ENCODE measurements at places on chromosomes 12 and 14.

- DNase-seq = no peak
Observed at GRCh38 chr12:43312991-43313505, 239.0 kb downstream of the ADAMTS20 start.

- DNase-seq = no peak
Observed at GRCh38 chr12:115093261-115093660, 409.3 kb upstream of the TBX3 start.

DNA sequence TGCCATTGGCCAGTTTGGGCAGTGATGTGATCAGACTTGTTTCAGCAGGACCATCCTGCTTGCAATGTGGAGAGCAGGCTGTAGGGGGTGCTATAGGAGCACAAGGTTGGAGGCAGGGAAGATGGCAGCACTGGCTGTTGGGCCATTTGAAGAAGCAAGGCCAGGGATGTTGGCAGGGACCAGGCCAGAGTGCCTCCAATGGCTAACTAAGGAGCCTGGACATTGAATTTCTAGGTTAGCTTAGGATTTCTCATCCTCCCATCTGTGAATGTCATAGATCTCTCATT is 23.5 kb downstream of the FGF23 start:
- DNase-seq = peak; percentile 3

- DNase-seq = no peak
Observed at GRCh38 chr14:94890785-94891184, 120.9 kb upstream of the GSC start.

DNA sequence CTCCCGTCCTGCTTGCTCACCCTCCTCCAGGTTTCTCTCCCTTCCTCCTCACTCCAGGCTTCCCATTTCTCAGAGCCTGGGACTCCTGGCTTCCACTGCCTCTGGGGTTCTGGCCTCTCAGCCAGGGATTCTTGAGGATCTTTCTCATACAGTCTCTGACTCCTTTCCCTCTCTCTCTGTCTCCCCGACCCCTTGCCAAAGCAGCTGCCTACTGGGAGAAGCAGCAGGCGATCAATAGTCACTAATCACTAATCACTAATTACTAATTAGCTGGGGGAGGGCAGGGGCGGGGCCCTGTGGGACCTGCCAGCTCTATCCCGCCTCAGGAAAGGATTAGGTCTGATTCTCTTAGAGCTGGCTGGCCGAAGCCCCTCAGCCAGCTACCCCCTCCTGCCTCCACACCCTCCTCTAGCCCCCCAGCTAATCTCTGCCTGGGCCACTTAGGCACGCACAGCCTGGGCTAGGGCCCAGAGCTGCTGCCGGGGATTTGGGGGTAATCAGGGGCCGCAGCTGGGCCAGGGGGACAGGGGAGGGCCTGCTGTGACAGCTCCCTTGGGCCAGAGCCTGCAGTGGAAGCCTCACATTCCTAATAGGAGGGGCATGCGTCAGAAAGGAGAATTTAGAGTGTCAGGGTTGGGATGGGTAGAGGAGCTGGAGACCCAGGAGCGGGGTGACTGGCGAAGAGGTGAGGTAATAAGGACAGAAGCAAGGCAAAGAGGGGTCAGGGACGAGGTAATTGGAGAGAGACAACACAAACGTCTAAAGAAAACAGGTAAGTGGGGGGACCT is 2.8 kb downstream of the NXPH4 start:
- DNase-seq = no peak

- no peak for DNase-seq
Observed at GRCh38 chr14:44428231-44428945, 78.7 kb downstream of the FSCB start.

GRCh38 chr12:107530701-107531100 is 154.9 kb upstream of the PWP1 start:
- peak; percentile 20 for DNase-seq

DNA sequence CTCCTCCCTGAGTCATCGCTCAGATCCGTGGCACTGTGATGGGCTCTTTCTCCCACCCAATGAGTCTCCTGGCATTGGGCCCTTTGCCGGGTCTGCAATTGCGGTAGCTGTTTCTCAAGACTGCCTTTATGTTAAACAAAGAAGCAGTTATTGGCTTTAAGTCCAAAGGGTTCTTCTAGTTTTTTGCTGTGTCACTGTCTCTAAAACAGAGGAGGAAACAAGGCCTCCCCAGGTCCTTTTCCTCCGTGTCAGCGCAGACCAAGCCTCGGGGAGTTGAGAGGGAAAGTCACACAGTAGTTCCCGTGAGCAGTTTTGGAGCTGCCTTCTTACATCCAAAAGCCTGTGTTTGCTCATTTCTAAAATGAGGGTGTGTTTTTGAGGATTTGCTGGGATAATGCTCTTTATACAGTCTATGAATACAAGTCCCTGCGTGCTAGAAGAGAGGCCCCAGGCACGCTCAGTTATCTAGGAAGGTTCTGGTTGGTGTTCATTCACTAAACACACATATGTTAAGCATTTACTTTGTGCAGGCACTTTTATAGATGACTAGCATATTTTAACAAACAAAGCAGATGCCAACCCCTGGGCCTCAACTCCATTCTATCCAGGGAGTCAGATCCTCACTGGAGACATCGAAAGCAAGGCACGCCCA is 126.0 kb upstream of the PZP start:
- no peak for DNase-seq

DNA sequence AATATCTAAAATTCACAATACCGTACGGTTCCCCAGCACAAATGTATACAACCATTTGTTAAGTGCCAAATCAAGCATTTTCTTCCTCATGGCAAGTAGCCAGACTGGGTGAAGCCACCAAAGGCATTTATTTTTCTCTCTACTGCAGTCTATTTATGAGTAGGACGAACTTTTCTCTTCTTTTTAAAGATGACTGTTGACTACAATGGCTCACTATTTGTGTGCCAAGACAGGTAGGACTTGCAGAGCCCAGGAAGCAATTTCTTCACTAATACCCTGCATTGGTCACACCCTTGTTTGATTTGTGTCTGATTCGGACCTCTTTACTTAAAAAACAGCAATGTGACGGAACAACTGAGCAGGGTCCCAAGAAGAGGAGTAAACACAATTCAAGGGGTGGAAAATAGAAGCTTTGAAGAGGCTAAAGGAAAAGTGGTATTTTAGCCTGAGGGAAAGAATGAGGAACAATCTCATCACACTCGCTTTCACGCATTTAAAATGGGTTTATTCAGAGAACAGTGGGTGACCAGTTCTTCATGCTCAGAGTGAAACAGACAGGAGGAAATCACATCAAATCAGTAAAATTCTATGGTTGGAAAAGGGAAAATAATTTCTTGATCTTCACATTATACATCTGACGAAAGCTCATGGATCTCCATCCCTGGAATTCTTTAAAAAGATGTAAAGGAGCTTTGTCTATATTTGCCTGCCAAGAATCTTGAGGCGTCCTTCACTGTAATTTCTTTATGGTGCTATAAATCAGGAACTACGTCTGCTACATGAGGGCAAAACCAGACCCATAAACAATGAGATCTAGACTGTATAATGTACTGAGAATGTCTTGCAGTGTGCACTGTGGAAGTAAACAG is 183.8 kb downstream of the PPM1H start:
- no peak for DNase-seq

- no peak for DNase-seq
Observed at GRCh38 chr12:60259225-60259624, 663.4 kb downstream of the SLC16A7 start.

DNA sequence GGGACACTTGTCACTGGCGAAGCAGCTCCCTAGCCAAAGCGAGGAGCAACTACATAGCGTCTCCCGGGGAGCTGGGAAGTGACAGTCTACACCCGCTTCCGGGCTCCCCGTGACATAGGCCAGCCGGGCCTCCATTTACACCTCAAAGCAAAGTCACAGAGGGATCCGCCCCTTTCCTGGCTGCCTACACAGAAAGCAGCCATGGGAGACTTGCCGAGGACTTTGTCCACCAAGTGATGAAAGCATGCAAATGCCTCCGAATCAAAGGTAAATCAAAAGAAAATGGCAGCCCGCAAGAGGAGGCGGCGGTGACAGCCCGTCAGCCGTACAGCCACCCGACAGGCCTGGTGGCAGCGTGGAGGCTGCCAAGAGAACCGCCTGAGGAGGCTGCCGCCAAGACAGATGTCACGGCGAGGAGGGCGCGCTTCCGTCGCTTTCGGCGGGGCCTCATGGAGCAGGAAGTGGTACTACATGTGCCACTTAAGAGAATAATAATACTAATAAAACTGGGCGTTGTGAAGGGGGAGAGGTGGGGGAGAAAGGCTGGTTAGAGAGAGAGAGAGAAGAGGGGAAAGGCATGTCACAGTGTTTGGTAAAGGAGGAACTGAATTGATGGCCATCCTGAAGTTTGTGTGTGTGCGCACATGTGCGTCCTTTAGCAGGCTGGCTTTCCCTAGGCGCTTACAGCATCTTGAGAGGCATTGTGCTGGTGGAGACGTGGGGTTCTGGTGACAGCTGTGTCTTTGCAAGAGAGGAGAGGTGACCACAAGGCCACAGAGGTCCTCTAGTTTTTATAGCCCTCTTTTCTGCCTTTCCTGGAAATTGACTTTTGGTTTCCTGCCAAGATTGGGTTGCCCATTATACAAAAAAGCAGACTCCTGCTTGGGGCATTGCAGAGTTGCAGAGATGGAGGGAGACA is 661.7 kb downstream of the VRK1 start:
- DNase-seq = no peak

- DNase-seq = no peak
Observed at GRCh38 chr12:110780448-110780847, 37.8 kb upstream of the PPP1CC start.

GRCh38 chr12:117518594-117519270 is 157.3 kb upstream of the NOS1 start:
- peak; percentile 2 for DNase-seq

DNA sequence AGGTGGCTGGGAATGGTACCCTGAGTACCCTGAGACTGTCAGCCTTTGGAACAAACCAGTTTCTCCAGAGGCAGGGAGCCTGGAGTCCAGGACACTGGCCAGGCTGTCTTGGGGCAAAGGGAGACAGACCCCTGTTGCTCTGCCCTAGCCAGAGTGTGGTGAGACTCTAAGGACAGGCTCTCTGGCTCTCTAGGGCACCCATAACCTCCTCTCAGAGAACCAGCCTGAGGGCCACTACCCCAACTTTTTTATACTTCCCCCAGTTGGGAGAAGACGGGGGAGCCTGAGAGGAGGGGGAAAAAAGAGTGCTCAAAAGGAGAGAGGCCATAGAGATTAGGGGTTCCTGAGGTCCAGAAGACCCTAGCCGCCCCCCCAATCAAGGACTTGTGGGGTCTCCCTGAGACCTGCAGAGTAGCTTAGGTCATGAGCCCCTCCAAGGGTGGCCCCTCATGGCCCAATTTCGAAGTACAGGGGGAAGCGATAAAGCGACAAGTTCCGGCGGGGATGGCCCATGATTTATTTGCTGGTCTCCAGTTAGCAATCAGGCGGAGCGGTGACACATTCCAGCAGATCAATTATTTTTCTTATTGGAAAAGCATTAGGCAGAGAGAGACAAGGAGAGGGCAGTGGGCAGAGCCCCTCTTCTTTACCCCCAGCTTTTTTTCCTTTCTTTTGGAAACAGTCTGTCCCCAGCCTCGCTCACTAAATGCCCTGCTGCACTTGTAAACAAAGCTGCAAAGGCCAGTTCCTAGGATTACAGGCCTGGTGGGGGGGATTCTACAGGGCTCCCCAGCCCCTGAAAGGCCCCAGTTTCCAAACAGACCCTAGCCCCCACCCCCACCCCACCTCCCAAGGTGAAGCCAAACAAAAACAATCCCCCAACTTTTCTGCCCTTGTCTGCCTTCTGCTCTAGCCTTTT is 1.5 kb downstream of the HOXC8 start:
- DNase-seq = no peak

GRCh38 chr12:110790301-110790700 is 47.6 kb upstream of the PPP1CC start:
- no peak for DNase-seq

DNA sequence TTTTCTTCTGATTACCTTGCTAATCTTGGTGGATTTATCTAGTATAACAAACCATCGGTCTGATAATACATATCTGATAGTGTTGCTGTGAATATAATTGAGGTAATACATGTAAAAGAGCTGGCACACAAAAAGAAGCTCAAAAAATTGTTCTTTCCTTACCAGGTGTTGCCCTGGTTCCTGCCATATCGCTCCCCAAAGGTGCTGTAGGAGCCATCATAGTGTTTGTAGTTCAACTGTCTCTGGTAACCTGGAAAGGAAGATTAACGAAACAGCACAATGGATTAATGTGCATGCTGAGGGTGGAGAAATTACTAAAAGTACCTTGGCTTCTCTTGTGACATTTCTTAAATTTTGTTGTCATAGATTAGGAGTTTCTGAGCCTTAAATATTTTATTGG is 36.6 kb downstream of the A2M start:
- no peak for DNase-seq

GRCh38 chr12:57042695-57043094 is 7.2 kb downstream of the MYO1A start:
- DNase-seq = no peak

DNA sequence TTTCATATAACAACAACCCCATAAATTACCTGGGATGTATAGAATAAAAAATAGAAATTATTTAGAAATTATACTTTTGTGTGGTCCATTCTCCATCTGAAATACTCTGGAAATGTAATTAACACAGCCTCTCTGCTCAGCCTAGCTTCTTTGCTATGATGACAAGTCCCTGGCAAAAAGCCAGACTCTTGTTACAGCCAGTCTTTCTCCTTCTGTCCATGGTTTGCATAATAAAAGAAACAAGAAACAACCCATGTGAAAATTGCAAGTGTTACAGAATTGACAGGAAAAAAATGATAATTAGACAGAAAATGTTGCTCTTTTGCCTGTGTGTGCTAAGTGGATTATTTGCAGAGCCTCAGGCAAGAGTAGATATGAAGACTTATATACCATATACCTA is 61.3 kb downstream of the C12orf50 start:
- no peak for DNase-seq

- peak; percentile 13 for DNase-seq
Observed at GRCh38 chr12:68180792-68181744, 21.5 kb upstream of the IFNG start.

DNA sequence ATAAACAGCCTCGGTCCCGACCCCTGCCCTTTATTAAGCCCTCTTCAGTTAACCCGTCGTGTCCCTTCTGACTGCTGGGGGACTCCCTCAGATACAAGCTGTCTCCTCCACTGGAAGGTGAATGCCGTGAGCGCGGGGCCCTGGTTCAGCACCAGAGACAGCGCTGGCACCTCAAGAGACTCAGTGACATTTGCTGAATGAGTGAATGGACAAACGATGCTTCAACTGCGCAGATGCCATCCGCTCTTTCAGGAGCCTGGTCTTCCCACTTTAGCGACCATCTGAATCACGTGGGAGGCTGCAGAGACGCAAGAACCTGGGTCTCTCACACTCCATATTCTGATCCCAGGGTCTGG is 92.6 kb upstream of the SFSWAP start:
- DNase-seq = no peak

DNA sequence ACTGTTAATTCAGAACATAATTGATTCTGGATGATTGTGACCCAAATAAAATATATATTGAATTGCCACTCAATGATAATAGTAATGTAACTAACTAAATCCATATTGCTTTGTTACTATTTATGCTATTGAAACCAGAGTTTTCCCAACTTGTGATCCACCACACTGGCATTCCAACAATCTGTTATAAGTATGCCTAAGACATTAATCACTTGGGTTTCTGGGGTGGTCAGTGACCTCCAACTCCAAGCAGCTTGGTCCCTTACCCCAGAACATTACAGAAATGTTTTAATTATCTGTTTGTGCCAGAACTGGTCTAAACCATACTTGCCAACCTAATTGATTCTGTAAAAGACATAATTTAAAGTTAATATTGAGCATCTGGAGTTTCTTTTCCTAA is 14.6 kb downstream of the CAPS2 start:
- peak; percentile 66 for DNase-seq

- no peak for DNase-seq
Observed at GRCh38 chr14:50366115-50366514, 30.6 kb downstream of the CDKL1 start.

All from fibroblast of skin of right quadriceps (primary cell).